ENCODE measurements at places on chromosomes 16 and 17.

GRCh38 chr17:63452962-63453551 lies 7.0 kb upstream of the CYB561 start:
- no peak for DNase-seq
- H3K36me3 ChIP-seq = no peaks in the 10 kb centered on the region
- no peak overlapping the region for H3K27ac ChIP-seq
- H3K4me1 ChIP-seq = peaks cover 1% of the 10 kb centered on the region
- H3K4me3 ChIP-seq = no peak overlapping the region

DNA sequence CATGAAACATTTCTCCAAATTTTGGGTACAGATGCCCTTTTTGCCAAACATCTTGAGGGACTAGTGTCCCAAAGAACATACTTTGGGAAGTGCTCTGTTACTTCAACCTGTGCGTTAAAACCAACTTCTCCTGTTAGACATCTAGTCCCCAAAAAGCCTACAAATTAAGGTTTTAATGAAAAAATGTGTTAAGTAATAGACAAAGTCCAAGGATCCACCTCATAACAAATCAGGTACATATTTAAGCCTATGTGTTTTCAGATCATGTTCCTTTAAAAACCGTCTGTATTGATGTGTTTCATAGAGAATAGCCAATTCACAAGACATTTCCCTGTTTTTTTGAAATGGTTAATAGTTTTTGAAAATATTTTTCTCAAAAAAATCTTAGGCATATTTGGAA lies 174.8 kb upstream of the FAM20A start:
- H3K4me1 ChIP-seq = no peaks in the 10 kb centered on the region
- no peak overlapping the region for H3K4me3 ChIP-seq
- H3K27ac ChIP-seq = no peak overlapping the region
- H3K36me3 ChIP-seq = no peaks in the 10 kb centered on the region

DNA sequence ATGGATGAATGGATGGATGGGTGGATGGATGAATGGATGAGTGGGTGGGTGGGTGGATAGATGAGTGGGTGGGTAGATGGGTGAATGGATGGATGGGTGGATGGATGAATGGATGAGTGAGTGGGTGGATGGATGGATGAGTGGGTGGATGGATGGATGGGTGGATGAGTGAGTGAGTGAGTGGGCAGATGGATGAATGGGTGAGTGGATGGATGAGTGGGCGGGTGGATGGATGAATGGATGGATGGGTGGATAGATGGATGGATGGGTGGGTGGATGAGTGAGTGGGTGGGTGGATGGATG lies 6.4 kb upstream of the KATNB1 start:
- DNase-seq = no peak
- H3K4me3 ChIP-seq = no peak overlapping the region
- no peaks in the 10 kb centered on the region for H3K4me1 ChIP-seq

DNA sequence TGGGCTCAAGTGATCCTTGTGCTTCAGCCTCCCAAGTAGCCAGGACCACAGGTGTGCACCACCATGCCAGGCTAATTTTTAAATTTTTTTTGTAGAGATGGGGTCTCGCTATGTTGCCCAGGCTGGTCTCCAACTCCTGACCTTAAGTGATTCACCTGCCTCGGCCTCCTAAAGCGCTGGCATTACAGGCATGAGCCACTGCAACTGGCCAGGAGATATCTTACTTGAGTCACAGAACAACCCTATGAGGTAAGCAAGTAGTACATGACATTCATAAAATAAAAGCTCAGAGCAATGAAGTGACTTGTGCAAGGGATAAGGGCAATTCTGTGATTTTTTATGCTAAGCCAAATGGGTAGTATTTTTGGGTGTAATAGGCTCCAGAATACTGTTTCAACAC lies 57.3 kb downstream of the CDC27 start:
- H3K27me3 ChIP-seq = no peaks in the 10 kb centered on the region
- peaks cover 23% of the 10 kb centered on the region for H3K36me3 ChIP-seq
- H3K27ac ChIP-seq = no peak overlapping the region
- H3K4me3 ChIP-seq = no peak overlapping the region
- no peaks in the 10 kb centered on the region for H3K4me1 ChIP-seq
- no peak for DNase-seq

DNA sequence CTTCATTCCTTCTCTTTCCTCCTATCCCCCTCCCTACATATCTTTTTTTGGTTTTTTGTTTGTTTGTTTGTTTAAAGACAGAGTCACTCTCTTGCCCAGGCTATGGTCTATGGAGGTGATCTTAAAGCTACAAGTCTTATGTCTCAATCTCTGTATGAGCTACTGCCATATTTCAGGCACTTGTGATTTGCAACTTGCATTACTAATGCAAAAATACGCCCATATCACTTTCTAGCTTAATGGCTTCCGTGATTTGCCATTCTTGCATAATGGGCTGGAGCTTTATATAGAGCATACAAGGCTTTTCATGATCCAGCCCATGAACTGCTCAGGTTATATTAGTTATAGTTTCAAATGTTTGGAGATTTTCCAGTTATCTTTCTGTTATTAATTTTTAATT lies 7.5 kb downstream of the CFAP97D1 start:
- H3K27ac ChIP-seq = no peak overlapping the region
- no peak for DNase-seq
- H3K27me3 ChIP-seq = no peaks in the 10 kb centered on the region
- no peak overlapping the region for H3K4me3 ChIP-seq

GRCh38 chr17:44807817-44808155 lies 22.3 kb downstream of the GJC1 start:
- DNase-seq = no peak
- H3K27me3 ChIP-seq = no peaks in the 10 kb centered on the region
- H3K27ac ChIP-seq = no peak overlapping the region
- no peak overlapping the region for H3K4me3 ChIP-seq

GRCh38 chr16:50178491-50178941 lies 25.4 kb downstream of the TENT4B start:
- no peaks in the 10 kb centered on the region for H3K36me3 ChIP-seq
- no peaks in the 10 kb centered on the region for H3K27me3 ChIP-seq
- no peak overlapping the region for H3K4me3 ChIP-seq
- H3K27ac ChIP-seq = no peak overlapping the region
- H3K4me1 ChIP-seq = no peaks in the 10 kb centered on the region

DNA sequence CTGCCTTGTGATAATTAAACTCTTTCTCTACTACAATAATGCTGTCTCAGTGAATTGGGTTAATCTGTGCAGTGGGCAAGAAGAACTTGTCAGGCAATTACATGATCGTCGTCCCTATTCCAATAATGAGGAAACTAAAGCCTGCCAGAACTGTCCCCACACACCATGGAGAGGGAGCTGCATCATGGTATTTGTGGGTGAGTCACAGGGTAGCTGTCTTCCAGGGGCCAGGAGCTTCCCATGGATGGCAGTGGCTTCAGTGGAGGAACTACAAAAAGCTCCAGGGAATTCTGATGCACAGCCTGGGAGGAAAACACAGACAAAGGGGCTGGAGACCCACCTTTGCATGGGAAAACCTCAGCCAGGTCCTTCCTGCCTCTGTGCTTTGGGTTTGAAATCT lies 83.3 kb upstream of the C16orf82 start:
- H3K27ac ChIP-seq = no peak overlapping the region
- H3K4me1 ChIP-seq = peaks cover 25% of the 10 kb centered on the region
- H3K4me3 ChIP-seq = no peak overlapping the region
- DNase-seq = no peak
- no peaks in the 10 kb centered on the region for H3K27me3 ChIP-seq
- no peaks in the 10 kb centered on the region for H3K36me3 ChIP-seq

DNA sequence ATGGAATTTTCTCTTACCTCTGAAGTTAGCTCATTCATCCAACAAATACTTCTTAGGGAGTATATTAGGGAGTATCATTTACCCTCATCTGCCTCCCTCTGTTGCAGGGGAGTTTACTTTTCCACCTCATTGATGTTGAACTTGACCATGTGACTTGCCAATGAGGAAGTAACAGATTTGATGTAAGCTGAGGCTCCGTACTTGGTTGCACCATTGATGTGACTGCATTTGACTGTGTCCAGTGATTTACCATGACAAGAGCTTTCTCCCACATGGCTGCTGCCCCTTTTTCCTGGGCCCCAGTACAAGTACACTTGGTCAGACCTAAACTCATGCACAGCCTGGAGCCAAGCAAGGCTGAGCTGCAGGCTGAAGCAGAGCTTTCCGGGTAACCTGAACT lies 81.6 kb upstream of the HS3ST2 start:
- H3K4me3 ChIP-seq = no peak overlapping the region
- no peak overlapping the region for H3K27ac ChIP-seq
- no peak for DNase-seq
- no peaks in the 10 kb centered on the region for H3K27me3 ChIP-seq
- no peaks in the 10 kb centered on the region for H3K4me1 ChIP-seq

DNA sequence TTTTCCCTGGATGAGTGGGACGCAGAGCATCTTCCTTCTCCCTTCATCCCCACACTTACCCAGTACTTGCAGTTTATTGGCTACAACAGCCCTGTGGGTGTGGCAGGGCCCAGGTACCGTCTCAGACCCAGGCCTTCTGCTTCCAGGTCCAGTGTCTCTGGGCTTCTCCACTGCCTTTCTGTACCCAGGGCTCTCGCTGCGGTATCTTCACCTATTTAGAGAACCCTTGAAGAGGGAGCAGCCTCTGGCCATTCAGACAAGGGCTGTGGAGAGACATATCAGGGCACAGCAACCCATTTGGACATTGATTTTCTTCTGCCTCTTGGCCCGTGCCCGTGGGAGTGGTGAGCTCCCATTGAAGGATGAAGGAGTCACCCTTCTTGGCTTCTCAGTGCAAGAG lies 17.3 kb downstream of the TBX4 start:
- H3K27me3 ChIP-seq = peaks cover 53% of the 10 kb centered on the region
- DNase-seq = no peak
- no peak overlapping the region for H3K27ac ChIP-seq
- peaks cover 10% of the 10 kb centered on the region for H3K4me1 ChIP-seq
- H3K4me3 ChIP-seq = no peak overlapping the region
- H3K36me3 ChIP-seq = no peaks in the 10 kb centered on the region

GRCh38 chr16:67701420-67701819 lies 17.7 kb downstream of the GFOD2 start:
- DNase-seq = no peak
- H3K4me3 ChIP-seq = no peak overlapping the region
- H3K36me3 ChIP-seq = no peaks in the 10 kb centered on the region

DNA sequence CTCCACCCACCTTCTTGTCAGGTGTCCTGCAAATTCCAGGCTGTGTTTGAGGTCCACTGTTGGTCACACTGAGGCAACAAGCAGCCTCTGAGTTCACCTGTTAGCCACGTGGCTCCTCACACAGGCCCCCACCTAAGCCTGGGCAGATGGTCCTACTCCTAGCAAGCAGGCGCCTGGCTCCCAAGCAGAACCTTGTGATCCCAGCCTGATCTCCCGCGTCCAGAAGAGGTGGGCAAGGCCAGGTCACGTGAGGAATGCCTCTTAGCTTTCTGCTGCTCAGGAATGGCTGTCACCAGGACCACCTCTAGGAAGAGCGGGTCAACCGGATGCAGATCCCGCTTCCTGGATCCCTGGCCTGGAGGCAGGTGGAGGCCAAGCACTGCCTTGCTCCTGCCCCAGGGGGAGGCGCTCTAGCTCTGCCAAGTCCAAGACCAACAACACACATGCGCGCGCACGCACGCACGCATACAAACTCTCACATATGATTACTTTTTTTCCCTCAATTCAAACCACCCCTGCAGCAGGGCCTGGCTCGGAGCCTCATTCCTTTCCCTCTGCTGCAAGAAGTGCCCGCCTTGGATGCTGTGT lies 9.5 kb downstream of the CYB561 start:
- no peaks in the 10 kb centered on the region for H3K36me3 ChIP-seq
- DNase-seq = peak; percentile 63
- no peak overlapping the region for H3K4me3 ChIP-seq
- H3K27ac ChIP-seq = no peak overlapping the region
- no peaks in the 10 kb centered on the region for H3K27me3 ChIP-seq

DNA sequence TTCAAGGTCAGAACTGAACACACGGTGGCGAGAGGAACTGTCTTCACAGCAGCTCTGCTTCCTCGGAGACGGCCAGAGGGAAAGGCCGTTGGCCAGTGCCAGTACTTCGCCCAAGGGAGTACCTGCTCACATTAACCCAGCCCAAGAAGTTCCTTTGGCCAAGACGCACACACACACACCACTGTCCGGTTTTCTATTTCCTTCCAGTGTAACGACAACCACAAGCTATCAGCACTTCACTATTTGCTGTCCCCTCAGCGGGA lies 744 bp upstream of the GGNBP2 start:
- peak; percentile 52 for DNase-seq
- 0 out of 2 replicates have a peak, but pooled peaks cover 3% of the 10 kb centered on the region for H3K36me3 ChIP-seq
- H3K27ac ChIP-seq = peak overlapping the region; percentile 92
- no peaks in the 10 kb centered on the region for H3K27me3 ChIP-seq

DNA sequence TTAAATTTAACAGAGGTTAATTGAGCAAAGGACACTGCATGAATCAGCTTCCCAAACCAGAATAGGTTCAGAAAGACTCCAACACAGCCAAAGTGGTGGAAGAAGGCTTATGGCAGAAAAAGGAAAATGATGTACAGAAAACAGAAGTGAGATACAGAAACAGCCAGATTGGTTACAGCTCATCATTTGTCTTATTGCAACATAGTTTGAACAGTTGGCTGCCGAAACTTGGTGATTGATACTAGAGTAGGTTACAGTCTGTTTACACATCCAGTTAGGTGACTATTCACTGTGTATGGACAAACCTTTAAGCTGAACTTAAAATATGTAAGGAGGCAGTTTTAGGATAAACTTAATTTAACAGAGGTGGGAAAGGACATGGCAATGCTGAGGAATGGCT lies 18.3 kb downstream of the TMEM100 start:
- DNase-seq = no peak
- H3K4me3 ChIP-seq = no peak overlapping the region
- peaks cover 12% of the 10 kb centered on the region for H3K4me1 ChIP-seq
- H3K27ac ChIP-seq = no peak overlapping the region
- H3K27me3 ChIP-seq = no peaks in the 10 kb centered on the region

- no peaks in the 10 kb centered on the region for H3K27me3 ChIP-seq
- H3K27ac ChIP-seq = no peak overlapping the region
- no peak overlapping the region for H3K4me3 ChIP-seq
- H3K4me1 ChIP-seq = no peaks in the 10 kb centered on the region
- no peaks in the 10 kb centered on the region for H3K36me3 ChIP-seq
Measured at GRCh38 chr17:27207073-27207513, 86.8 kb upstream of the WSB1 start.

DNA sequence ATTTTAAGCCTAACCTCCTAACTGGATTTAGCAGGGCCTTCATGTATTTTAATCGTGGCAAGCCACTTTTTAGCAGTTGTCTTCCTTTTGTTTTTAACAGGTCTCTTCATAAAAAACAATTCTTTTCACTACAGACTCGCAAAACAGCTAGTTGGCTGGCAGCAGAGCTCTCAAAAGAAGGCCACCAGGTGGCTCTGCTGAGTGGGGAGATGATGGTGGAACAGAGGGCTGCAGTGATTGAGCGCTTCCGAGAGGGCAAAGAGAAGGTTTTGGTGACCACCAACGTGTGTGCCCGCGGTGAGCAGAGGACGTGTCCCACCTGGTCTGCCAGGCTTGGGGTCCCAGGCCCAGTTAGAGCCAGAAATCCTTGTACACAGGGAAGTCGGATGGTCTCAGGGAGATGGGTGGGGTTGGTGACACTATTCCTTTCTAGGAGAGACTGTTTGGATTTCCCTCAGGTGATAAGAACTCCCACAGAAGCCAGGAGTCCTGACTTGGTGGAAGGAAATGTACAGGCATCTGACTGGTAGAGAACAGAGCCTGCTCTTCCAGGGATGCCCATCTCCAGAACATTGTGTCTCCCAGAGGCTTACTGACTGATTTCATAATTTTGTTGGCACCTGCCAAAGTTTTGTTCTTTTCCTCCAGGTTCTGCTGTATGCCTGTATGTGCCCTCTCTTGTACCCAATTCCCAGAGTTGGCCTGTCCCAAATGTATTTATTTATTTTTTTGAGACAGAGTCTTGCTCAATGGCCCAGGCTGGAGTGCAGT lies 14.9 kb upstream of the DDX19A start:
- DNase-seq = peak; percentile 48
- peaks cover 26% of the 10 kb centered on the region for H3K36me3 ChIP-seq
- no peak overlapping the region for H3K27ac ChIP-seq
- H3K27me3 ChIP-seq = no peaks in the 10 kb centered on the region
- no peak overlapping the region for H3K4me3 ChIP-seq
- no peaks in the 10 kb centered on the region for H3K4me1 ChIP-seq
